ENCODE measurements at places on chromosomes 2 and 18. TPM values are rescaled to one million over a fixed set of nuclear protein-coding genes. Genes with fewer than 3 reads are reported as not detected.

- no peaks in the 10 kb centered on the region for H3K27me3 ChIP-seq
- H3K27ac ChIP-seq, result no peak overlapping the region
- DNase-seq, result no peak
- no peak overlapping the region for H3K4me3 ChIP-seq
- no peaks in the 10 kb centered on the region for H3K4me1 ChIP-seq
- no peaks in the 10 kb centered on the region for H3K36me3 ChIP-seq
Observed at GRCh38 chr2:114714313-114714712, 271.9 kb downstream of the DPP10 start.

DNA sequence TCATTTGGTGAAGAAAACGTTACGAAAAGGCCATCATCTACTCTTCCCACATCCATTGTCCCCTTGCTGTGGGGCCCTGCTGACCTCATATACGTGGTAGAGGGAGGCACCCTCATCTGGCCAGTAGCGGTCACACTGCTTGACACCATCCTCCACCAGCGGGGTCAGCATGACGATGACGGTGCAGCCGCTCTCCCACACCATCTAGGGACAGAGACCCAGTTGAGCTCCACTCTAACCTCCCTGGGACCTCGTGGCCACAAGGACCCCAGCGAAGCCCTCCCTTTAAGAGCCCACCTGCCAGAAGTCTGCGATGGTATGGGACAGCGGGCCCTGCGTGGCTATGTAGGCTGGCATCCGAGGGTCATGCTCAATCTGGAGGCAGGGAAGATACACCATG, 13.1 kb downstream of the PTPRN start:
- peaks cover 12% of the 10 kb centered on the region for H3K4me1 ChIP-seq
- no peak overlapping the region for H3K4me3 ChIP-seq
- DNase-seq, result peak; percentile 49

- DNase-seq, result no peak
- no peaks in the 10 kb centered on the region for H3K27me3 ChIP-seq
- H3K4me1 ChIP-seq, result no peaks in the 10 kb centered on the region
- no peaks in the 10 kb centered on the region for H3K36me3 ChIP-seq
- H3K4me3 ChIP-seq, result no peak overlapping the region
- H3K27ac ChIP-seq, result no peak overlapping the region
Observed at GRCh38 chr18:43620936-43621335, 343.6 kb upstream of the SYT4 start.

Gene FBXO48
- 1.8 TPM for total RNA-seq

Gene IL36A
- not detected for total RNA-seq

Gene ATP6V1B1
- 2.1 TPM for total RNA-seq

All from upper lobe of right lung (tissue), 1 donor.